CD4-positive, alpha-beta T cell treated with Interleukin-10 for 1 hour (primary cell): ENCODE measurements at places on chromosomes 4 and X.

DNA sequence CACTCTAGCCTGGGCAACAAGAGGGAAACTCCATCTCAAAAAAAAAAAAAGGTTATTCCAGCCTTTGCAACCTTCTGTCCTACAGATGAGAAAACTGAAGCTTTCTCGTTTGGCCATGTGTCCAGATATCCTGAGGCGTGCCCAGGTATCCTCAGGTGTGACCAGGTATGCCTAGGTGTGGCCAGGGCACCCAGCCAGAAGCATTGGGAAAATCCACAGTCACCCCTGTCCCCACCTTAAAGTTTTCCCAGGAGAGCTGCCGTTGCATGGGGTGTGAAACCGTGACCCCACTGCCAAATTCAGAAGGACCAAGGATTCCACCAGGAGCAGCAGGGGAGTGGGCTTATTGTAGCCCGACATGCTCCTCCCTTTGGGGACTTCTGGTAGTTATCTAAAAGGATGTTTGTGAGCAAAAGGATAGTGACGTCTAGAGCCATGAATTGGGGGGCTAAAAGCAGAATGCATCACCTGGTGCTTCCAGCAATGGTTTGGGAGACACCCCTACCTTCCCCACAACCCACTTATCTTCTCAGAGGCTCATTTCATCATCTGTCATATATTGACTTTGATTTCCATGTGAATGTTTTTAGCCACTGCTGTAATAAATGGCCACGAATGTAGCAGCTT lies 4.0 kb upstream of the DHRSX start:
- DNase-seq: no peak

DNA sequence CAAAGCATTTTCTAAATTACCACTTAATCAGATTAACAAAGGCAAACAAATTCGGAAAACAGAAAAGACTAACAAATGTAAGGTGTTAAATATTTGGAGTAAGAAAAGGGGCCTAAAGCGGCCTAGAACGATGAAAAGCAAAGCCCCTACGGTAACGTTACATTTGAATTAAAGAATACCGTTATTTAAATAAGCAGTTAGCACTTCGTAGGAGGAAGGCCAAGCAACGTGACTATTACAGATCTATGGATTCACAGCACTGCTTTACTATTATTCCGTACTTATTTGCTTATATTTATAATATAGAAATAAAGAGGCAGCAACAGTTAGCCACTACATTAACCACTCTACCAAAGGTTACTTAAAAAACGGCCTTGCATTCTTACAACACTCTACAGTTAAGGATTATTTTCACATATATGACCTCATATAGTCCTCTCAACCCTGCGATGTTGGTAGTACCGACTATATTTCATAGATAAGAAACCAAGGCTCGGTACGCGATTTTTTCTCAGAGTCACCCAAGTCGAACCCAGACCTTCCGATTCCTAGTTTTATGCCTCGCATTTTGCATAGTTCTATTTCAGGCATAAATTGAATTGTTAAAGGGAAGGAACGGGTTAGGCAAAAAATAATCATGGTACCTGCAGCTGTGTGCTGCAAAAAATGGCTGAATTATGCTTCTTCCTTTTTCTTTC lies 2.9 kb downstream of the KLHL15 start:
- DNase-seq: peak; percentile 6

GRCh38 chr4:186216465-186217024 lies 10.8 kb upstream of the KLKB1 start:
- DNase-seq: no peak

DNA sequence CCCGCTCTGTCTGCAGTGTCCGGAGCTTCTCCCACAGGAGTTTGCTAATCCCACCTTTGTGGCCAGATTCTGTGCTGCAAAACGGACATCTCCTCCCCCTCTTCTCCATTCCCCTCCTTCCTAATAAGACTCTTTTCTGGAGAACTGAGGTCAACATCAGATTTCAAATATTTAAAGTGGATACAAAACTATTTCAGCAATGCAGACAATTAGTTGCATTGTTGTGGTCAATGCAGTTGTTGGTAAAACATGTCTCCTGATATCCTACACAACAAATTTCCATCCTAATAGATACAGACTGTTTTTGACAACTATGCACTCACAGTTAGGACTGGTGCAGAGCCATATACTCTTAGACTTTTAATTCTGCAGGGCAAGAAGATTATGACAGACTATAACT lies 5.1 kb upstream of the MCUB start:
- no peak for DNase-seq

DNA sequence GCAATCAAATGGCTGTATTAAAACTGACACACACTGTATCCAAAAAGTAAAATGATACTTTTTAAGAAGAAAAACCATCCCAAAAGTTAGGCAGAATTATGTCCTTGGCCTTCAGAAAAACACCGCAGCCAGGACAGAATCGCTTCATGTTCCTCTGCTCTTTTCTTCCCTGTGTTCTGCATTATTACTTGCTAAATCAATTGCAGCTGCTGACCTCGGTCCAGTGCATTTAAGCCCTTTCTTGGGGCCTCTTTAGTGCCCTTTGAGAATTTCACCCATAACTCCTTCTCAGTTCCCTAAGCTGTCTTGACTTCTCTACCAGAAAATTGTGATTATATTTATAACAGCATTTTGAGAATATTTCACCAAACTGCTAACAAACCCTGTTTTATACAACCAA lies 696.9 kb downstream of the PCDH7 start:
- DNase-seq: no peak

- no peak for DNase-seq
These were observed 3.6 kb downstream of the PCDH18 start for GRCh38 chr4:137528673-137529072.

GRCh38 chrX:9912351-9913145 lies 54.6 kb upstream of the CLDN34 start:
- DNase-seq: no peak

GRCh38 chr4:8705161-8706145 lies 112.9 kb downstream of the CPZ start:
- DNase-seq: no peak

DNA sequence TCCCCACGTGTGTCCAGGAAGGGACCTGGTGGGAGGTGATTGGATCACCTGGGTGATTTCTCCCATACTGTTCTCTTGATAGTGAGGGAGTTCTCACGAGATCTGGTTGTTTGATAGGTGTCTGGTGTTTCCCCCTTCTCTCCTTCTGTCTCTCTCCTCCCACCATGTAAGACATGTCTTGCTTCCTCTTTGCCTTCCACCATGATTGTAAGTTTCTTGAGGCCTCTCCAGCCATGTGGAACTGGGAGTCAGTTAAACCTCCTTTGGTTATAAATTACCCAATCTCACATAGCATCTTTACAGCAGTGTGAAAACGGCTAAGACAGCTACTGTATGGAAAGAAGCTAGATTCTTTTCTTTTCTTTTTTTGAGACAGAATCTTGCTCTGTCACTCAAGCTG lies 21.6 kb upstream of the FGG start:
- no peak for DNase-seq

- DNase-seq: no peak
These were observed 335.0 kb downstream of the BMPR1B start for GRCh38 chr4:95092766-95093165.

DNA sequence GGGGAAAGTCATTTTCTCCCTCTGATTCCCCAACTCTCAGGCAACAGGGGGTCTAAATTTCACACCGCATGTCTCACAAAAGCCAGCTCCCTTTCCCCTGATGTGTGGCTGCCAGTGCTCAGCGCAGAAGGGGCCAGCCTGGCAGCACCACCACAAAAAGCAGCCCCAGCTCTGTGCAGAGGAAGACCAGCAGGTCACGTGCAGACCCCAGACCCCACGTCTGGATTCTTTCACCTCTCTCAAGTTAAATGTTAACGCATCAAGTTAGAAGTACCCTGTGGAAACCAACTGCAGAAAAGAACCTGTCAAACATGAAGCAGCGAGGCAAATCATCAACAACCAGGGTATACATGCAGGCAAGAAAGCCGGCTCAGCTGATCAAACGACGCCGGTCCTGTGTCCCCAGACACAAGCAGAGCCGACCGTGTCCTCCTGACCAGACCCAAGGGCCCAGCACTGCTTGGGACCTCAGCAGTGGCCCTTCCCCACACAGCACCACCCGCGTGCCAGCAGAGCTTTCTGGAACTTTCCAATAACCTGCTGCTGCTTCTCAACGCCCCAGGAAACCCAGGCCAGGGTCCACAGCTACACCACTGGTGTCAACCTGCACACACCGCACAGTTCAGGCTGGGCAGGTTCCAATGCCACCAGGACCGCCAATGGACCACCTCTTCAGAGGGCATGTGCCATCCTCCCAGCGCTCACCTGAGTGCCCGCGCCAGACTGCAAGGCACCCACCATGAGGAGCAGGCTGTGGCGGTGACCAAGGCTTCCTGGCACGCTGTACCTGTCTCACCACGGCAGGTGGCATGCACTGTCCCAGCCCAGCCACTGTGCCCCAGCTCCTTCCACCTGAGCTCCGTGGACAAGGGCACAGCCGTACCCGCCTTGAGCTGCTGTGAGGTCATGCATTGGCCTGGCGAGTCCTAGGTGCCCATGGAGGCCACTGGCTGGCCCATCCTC lies 4.0 kb downstream of the LRPAP1 start:
- no peak for DNase-seq

DNA sequence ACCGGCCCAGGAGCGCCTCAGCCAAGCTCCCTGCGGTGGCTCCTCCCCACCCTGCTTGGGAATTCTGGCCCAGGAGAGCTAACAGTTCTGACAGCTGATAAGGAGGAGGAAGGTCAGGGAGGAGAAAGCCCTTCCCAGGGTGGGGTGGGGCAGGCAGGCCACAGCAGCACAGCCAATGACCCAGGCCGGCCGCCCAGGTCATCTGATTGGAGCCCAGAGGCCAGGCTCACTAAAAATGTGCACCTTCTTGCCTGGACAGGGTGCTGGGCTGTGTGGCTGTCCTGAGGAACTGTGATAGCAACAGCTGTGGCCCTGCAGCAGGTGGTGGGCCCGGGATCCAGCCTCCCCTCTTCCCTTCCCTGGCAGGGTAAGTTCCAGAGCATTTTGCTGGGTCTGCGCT lies 17.2 kb upstream of the SH3TC1 start:
- no peak for DNase-seq

- DNase-seq: no peak
These were observed 1851.7 kb upstream of the IGFBP7 start for GRCh38 chr4:58961925-58962324.
